ENCODE measurements at places on chromosomes 11 and 22.
A peak's percentile ranks its signal among the peaks of the same experiment; 100 is the strongest.

- DNase-seq: no peak
Measured at GRCh38 chr11:16356057-16356760, at the start of gene SOX6. TSS of gene SOX6 (minus strand) at chr11:16356546. CDS start at chr11:16341248, 15,298 bp downstream.

DNA sequence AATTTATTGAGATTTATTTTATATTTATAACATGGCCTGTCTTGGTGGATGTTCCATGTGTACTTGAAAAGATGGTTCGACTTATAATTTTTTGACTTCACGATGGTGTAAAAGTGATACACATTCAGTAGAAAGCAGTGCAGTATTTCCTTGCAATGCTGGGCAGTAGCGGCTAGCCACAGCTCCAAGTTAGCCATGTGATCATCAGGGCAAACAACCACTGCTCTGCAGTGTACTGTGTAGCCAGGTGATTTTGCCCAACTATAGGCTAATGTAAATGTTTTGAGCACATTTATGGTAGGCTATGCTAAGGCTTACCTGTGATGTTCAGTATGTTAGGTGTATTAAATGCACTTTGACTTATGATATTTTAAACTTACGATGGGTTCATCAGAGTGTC, 52.4 kb downstream of the PDHX start:
- DNase-seq: no peak

GRCh38 chr11:65792456-65792855, 5.6 kb downstream of the OVOL1 start:
- no peak for DNase-seq

DNA sequence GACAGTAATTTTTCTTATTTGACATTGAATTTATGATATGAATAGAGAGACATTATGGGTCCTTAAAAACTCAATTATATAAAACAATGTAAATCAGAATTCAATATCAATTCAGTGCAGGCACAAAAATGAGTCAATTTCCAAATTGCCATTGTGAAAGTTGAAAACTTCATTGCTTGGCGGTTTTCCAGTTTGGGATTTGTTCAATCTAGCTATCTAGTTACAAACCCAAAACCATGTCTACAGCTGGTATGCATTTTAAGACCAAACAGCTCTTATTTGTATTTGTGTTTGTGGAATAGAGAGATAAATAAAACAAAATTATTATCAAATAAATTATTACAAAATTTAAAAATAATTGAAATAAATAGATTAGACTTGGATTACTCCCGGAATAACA, 1206.6 kb upstream of the RAG2 start:
- DNase-seq: no peak

DNA sequence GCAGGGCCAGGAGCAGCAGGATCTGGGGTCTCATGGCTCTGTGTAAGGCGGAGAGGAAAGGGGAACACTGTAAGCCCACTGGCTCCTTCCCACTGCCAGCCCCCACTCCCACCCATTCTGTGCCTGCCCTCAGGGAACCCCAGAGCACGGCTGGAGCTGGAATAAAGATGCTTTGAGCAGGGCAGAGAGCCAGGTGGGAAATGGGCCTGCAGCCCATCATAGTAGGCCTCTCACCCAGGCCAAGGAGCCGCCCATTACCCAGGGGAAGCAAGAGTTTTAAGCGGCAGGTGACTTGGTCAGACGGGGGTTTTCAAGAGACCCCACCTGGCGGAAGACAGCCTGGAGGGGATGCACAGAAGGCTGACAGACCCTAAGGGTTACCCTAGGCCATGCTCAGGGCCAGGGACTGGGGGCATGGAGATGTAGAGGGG, 4.6 kb downstream of the LRRC32 start:
- DNase-seq: no peak

- DNase-seq: no peak
Measured at GRCh38 chr11:27874998-27875830, 175.0 kb upstream of the BDNF start.

GRCh38 chr11:4865855-4866254, 15.8 kb upstream of the OR51T1 start:
- no peak for DNase-seq

DNA sequence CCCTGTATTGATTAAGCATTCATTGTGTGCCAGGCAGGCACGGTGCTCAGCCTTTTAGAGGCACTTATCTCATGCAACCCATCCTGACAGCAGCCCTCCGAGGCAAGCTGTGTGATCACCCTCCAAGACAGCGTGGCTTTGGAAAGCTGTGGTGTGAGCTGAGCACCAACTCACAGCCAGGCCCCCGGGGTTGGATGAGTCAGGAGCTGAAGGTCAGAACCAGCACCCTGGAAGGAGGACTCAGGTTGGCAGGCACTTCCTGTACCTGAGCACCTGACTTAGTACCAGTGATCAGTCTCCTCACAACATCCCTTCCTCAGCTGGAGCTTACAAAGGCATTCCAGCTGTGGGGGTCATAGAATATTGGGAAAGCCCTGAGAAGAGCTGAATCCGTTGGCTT, 9.0 kb downstream of the PATZ1 start:
- no peak for DNase-seq

DNA sequence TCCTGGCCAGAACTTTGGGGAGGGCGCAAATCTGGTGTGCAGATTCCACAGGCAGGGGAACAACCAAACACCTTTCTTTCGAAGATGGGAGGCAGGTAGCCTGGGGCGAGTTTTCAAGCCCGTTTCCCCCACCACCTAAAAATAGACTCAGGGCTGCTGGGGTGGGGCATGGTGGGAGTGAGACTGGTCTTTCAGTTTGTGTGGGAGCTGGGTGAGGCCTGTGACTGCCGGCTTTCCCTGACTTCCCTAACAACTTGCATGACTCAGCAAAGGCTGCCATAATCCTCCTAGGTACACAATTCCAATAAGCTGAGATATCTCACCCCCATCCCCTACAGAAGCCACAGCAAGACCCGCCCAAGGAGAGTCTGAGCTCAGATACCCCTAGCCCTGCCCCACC, 4.3 kb upstream of the OR5B12 start:
- DNase-seq: no peak

- DNase-seq: no peak
Measured at GRCh38 chr11:68036141-68036716, 2.6 kb upstream of the TCIRG1 start.

GRCh38 chr11:975827-976226, 50.2 kb downstream of the AP2A2 start:
- peak; percentile 20 for DNase-seq

- DNase-seq: no peak
Measured at GRCh38 chr22:39209756-39210155, 35.0 kb downstream of the PDGFB start.

DNA sequence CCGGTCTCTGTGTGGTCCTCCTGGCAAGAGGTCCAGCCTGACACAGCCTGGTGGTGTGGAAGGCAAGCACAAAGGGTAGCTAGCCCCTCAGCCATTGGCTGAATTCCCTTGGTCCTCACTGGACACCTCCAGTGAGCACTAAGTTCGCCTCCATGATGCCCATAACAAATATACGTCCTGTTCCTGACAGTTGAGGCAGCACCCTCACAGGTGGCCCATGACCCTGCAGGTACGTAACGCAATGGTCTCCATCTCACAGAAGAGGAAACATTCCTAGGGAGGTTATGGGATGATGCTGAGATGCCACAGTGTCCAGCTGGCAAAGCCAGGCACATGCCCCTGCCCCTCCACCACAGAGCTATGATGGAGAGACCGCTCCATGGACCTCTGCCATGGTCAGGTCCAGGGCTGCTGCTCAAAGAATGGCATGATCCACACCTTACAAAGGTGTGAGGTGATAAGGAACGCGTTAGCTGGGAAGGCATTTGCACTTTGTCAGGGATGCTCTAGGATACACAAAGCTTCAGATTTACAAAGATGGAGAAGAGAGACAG, 1.4 kb upstream of the GNAZ start:
- DNase-seq: no peak

GRCh38 chr11:122776546-122776945, 61.8 kb upstream of the CRTAM start:
- no peak for DNase-seq

- no peak for DNase-seq
Measured at GRCh38 chr11:72850832-72851231, 36.6 kb downstream of the ATG16L2 start.

DNA sequence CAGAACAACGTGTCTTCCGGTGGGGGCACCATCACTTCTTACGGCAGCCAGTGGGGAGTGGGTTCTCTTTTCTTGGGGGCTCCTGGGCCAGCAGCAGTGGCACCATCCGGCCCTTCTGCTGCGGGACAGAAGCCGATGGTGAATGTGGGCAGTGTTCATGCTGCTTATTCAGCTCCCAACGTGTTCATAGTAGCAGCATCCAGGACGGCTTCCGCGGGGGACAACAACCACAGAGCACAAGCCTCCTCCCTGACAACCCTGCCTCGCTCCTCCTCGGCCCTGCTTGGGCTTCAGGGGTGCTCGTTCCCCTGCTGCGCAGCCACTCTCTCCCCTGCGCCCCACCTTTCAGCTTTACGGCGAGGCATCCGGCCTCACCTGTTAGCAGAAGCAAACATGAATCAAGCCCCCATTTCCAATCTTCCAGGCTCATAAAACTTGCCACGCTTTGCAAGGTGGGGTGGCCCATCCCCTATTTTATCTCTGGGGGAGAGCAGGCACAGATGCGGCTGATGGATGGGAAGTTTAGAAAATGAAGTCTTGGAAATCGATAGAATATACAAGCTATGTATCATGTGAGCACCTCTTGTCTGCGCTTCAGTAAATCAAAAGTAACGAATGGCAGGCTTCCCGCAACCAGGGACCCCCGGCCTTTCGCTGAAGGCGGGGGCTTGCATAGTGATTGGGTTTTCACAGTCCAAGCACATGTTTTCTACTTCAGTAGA, 191.8 kb upstream of the NECTIN1 start:
- DNase-seq: no peak

- no peak for DNase-seq
Measured at GRCh38 chr11:92855607-92856405, 113.6 kb upstream of the MTNR1B start.

DNA sequence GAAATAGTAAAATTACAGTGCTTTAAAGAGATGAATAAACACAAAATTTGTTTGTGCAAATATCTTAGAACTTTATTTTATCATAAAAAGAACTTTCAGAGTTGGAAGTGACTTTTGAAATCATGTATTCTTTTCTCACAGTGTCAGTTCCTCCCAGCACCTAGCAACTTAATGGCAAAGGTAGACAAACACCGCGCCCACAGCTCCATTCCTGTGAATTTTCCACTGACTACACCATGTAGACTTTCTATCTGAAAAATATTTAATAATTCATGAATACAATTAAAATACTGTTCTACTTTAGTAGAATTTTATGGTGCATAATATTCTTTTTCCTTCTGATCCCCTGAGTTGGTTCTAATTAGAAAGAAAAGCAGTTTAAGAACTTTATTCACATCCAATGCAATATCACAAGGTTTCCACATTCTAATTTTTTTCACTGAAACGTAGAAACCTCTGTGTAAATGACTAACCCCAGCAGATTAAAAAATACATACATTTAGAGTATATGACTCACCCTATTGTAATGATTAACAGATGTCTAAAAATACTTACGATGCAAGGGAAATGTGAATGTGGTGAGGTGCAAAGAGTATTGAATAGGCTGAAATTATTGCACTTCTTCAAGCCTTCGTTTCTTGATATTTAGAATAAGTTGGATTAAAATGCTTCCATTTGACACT, 218.2 kb upstream of the CCDC179 start:
- DNase-seq: no peak

- DNase-seq: no peak
Measured at GRCh38 chr11:34104680-34105078, 750 bp upstream of the NAT10 start.

DNA sequence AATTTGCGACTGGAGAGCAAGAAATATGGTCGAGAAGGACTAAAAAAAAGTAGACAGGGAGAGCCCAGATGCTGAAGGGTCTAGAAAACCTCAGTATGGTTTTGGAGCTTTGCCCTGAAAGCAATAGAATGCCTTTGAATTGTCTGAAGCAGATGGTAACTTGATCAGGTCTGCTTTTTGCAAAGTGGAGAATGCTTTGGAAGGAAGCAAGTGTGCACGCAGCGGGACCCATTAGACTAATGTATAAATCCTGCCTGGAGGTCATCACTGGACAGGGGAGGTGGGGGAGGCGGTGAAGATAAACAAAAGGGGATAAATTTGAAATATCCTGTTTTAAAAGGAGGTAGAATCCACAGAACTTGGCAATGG, 757 bp upstream of the HINFP start:
- DNase-seq: no peak

DNA sequence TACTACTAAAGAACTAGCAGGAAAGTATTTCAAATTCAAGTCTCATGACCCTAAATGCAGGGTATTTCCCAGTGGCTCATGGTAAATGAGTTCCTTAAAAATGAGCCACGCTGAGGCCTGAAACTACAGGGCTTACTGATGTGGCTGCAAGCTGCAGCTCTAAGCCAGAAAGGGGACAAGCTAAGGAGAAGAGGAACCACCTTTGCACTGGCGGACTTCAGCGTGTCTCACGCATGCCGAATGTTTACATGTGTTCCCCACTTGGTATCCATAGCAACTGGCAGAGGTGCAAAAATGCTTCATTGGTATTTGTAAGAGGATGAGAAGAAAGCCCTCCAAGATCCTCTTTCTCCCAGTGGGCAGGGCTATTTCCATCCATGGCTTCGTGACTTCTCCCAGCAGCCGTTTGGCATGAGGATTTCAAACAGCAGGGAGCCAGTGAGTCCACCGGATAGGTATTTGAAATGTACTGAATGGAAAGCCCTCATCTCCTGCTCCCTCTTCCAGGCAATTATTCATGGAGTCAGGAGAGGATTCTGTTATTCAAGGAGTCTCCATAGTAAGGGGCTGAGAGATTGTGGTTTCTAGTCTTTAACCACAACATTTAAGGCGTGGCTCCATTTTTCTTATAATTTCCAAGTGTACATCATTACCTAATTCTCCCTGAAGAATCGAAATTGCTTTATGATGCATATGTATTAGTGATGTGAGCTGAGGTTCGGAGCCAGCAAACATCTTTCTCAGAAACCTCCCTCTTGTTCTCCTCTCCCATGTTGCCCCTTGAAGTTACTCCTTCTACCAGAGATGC, 55.3 kb upstream of the CD44 start:
- no peak for DNase-seq

DNA sequence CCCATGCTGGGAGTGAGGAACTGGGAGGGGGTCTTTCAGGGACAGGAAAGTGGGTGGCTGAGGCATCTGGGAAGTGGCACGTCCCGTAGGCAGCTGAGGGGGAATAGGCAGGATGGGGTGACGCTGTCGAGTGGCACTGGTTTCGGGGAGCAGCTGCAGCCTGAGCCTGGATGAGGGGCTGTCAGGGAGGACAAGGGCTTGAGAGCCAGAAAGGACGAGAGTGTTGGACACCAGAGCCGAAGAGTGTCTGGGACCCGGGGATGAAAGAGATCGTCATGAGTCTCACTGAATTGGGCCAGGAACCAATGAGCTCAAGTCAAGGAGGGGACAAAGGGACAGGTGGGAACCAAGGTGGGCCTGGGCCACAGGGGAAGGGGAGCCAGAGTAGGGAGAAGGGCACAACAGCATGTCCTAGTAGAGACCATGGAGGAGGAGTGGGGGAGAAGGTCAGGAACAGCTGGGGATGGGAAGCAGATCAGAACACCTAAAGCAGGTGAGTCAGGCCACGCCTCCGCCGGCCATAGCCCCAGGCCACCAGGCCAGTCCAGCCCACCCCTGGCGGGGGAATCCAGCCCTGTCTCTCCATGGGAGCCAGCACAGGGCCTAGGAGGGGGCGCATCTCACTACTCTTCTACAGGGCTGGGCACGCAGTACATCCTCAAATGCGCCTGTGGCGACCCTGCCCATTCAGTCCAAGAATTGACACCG, 4.2 kb downstream of the RAB3IL1 start:
- no peak for DNase-seq

GRCh38 chr11:1969035-1969434, 21.9 kb downstream of the MRPL23 start:
- DNase-seq: no peak

Measured in nucleus accumbens (tissue), 56 donors.